ENCODE measurements at places on chromosomes 2 and 18.
A peak's percentile ranks its signal among the peaks of the same experiment; 100 is the strongest.

DNA sequence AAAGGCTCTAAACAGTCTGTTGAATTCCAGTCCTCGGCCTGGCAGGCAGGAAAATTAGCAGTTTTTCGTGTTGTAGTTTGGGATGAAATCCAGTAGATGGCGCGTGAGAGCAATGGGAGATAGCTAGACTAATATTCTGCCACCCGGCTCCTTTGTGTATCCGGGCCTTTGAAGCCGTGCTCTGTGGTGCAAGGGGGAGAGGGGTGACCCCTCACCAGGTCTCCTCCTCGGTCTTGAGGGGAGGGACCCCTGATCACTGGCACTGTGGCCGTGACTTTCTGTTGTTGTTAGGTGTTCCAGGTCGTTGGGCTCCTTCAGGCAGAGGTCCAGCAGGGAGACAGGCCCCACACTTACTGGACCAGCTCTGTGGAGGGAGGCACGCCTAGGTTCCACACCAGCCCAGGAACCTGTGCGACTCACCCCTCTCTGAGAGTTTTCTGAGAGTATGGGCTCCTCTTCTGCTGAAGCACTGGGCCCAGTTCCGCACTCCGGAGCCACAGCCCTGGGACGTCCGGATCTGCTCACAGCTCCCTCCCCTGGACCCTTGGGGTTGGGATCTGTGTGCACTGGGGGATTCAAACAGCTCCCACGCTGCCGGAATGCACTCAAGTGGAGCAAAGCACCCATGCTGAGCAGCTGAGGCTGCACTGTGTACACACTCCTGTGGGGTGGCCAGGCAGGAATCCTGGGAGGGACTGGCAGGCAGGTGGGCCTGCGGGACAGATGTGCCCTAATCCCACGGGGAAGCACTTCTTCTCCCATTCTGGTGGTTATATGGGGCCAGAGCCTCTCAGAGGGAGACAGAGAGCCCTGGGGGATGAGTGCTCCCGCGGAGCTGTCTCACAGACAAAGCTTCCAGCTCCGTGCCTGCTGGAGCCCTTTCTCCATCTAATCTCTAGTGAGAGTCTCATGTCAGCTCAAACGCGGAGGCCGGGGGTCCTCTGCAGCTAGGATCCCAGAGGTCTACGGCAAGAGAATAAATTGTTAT, 8.8 kb downstream of the GKN2 start:
- peak; percentile 63 for DNase-seq

- DNase-seq, result no peak
These were observed 628 bp downstream of the MRPL30 start for GRCh38 chr2:99181624-99182000.

DNA sequence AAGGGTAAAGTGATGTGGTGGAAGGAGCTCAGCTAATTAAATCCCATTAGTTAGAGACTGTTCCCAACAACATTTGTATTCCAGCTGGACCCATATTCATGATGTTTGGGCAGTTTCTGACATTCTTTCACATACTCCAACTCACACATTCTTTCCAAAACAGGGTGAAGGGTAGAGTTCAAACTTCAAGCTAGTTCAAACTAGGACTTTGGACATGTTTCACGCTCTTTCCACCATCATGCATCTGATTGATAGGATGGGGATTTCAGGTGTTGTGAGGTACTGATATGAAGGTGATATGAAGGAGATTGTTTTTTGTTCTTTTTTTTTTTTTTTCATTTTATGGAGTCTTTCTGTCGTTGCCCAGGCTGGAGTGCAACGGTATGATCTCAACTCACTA, 197.1 kb upstream of the LHCGR start:
- no peak for DNase-seq

DNA sequence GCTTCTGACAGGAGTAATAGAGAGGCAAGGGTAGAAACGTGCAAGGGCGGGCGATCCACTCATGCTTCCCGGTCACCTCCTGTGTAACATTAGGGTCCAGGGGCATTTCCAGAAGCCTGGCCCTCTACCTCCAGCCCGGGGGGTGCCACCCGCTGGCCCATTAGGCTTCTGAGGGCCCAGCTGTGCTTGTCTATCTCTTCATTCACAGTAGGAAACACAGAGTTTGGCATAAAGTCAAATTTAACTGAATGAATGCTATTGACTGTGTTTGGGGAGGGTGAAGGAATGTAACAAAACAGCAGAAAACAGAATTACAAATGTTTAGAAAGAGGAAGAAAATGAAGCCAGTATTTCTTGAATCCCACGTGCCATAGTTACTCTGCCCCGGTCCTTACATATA, 112.4 kb upstream of the SLC66A3 start:
- peak; percentile 6 for DNase-seq

DNA sequence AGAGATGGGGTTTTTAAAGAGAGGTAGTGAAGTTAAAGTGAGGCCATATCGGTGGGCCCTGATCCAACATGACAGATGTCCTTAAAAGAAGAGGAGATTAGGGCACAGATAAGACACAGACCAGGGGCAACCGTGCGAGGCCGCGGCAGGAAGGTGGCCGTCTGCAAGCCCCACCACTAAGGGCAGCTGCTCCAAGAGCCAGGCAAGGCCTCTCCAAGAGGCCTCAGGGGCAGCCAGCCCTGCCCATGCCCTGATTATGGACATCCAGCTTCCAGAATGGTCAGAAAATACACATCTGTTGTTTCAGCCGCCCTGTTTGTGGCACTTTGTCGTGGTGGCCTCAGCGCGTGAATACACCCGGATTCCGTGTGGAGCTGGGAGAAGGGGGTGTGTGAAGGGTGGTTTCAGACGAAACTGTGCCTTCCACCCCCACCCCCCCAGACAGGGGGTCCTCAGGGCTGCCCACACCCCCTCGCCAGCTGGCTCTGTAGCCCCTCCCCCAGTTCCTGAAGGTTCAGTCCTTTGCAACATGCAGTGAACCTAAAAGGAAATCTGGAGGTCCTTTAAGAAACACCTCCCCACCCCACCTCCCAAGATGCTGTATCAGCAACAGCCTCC, 74.1 kb upstream of the SMAD7 start:
- no peak for DNase-seq

- DNase-seq, result no peak
These were observed 5.8 kb downstream of the NEURL3 start for GRCh38 chr2:96499061-96499960.

DNA sequence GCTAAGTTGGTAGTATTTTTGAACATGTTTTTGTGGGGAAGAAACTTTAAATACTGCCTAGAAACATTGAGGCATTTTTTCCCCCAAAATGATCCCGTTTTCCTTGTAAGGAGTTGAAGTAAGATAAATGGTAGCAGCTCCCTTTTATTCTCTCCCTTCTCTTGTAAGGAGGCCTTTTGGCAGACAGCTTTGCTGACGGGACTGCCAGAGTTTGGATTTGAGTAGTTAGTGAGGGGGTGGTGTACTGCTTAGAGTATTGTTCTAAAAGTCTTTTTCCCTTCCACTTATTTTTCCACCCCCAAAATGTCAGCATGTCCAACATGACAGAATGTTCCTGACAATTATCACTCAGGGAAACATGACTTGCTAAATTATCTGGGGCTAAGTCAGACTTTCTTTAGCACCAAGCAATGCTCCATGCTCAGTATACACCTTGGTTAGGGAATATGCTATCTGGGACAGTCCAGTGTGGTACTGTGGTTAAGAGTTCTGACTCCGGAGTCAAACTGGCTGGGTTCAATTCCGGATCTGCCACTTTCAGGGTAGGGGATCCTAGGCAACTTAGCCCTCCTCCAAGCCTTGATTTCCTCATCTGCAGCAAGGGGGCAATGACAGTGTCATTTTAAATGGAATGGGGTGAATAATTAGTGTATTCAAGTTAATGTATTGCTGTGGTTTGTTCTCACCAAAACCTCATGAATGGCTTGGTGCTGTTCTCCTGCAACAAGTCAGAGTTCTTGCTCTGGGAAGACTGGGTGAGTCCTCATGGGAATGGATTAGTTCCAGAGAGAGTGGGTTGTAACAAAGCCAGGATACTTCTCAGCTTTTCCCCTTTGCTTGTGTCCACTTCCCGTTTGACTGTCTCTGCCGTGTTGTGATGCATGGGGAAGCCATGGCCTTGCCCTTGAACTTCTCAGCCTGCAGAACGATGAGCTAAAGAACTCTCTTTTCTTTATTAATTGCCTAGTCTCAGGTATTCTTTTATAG, 116.2 kb downstream of the TANC1 start:
- DNase-seq, result no peak

GRCh38 chr2:85613717-85614515, 2.0 kb upstream of the C2orf68 start:
- DNase-seq, result no peak

DNA sequence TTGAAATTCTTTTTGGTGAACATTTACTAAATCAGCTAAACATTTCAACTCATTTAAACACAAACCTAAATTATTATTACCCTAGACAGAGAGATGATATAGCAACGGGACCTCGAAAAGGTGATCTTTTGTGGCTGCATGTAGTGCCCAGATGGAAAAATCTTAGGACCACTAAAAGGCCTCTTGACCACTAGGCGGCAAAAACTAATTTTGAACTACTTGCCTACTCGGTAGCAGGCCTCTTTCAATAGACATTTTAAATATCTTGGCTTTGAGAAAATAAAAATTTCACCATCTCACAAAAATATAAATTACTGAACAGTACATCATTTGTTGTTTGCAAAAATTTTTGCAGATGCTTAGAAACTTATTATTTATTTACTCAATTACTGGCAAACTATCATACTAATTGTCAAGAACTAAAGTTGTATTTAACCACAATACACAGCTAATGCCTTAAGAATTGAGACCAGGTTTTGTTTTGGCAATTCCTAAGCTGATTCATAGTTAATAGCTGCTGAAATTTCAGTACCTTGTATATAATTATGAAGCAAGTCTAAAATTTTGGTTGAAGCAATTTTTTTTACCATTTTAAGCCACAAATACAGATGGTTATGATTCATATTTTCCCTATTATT, 9.4 kb downstream of the COL3A1 start:
- DNase-seq, result no peak

GRCh38 chr2:174184504-174184903, 63.8 kb downstream of the OLA1 start:
- DNase-seq, result no peak

- DNase-seq, result no peak
These were observed 89.6 kb downstream of the ZNF385B start for GRCh38 chr2:179771791-179772190.

DNA sequence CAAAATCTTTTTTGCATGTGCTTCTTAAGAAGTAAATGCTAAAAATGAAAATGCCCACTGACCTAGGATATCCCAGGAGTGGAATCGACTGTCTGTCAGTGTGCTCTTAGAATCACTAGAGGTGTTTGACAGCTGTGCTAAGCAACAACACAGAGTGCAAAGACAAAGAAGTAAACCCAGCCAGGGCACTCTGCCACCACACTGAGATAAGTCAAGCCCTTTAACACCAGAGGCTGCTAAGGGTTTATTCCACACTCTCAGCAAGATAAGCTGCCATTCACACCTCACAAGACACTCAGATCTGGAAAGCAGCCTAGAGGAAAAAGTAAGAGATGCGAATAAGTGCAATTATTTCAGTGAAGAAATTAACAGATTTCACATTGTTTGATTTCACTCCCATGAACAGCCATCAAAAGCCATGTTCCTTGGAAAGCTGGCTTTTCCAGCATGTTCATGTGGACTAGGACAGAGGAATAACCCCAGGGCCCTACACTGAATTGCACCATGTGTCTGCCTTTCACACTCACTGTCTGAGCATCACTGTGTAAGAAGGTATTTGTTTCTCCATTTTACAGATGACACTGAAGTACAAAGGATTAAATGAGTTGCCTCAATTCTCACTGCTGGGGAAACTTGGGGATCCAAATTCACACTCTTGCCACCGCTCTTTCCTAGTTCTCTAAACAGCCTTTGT, 6.0 kb upstream of the BMP10 start:
- DNase-seq, result no peak

DNA sequence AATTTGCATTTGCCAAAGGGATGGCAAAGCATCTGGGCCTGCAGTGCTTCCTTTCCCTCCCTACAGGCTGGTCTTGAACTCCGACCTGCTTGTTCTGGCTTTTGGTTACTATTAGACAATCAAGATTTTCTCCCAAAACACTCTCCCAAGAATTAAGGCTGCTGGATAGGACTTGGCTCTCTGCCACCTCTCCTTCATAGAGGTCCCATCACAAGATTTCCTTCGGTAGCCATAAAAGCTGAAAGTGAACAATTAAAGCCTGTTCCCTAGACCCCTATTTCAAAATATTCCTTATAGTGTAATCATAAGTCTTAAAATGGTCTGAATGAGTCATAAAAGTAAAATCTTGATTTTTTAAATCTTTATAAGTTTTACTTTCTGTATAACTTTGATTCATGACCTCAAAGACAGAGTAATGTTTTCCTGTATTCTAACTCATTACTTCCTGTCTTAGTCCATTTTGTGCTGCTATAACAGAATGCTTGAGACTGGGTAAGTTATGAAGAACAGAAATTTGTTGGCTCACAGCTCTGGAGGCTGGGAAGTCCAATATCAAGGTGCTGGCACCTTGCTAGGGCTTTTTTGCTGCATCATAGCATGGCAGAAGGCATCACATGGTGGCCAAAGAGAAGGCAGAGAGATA, 37.8 kb upstream of the TNP1 start:
- DNase-seq, result no peak

DNA sequence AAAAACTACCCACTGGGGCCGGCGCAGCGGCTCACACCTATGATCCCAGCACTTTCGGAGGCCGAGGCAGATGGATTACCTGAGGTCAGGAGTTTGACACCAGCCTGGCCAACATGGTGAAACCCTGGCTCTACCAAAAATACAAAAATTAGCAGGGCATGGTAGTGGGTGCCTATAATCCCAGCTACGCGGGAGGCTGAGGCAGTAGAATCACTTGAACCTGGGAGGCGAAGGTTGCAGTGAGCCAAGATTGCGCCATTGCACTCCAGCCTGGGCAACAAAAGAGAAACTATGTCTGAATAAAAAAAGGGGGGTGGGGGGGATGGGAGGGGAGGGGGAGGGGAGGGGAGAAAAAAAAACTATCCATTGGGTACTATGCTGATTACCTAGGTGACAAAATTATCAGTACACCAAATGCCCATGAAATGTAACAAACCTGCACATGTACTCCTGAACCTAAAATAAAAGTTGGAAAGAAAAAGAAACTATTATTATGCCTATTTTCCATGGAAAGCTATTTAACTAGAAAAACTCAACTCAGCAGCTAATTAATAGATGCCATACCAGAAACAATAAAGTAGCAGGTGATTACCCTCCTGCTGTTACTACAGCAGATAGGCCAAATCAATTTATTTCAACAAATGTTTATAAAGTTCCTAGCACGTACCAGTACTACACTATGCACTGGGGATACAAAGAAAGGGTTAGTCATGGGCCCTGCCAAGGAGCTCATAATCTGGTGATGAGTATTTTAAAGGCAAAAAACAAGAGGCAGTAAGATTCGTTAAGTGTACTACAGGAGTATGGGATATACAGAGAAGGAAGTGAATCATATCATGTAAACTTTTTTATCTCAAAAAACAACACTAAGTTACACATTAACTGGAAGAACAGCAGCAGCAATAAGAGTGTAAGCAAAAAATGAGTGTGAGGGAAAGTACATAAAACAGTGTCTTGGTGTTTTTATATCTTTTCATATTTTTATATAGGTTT, 112.8 kb upstream of the SLC39A10 start:
- DNase-seq, result no peak
